ENCODE measurements at places on chromosomes 3 and 15.
A peak's percentile ranks its signal among the peaks of the same experiment; 100 is the strongest.

- DNase-seq = no peak
Observed at GRCh38 chr15:35697549-35698299, 151.8 kb upstream of the DPH6 start.

GRCh38 chr3:145817870-145818483, 343.0 kb downstream of the PLOD2 start:
- no peak for DNase-seq

GRCh38 chr3:127212711-127213110, 19.8 kb downstream of the PRR23E start:
- DNase-seq = no peak

DNA sequence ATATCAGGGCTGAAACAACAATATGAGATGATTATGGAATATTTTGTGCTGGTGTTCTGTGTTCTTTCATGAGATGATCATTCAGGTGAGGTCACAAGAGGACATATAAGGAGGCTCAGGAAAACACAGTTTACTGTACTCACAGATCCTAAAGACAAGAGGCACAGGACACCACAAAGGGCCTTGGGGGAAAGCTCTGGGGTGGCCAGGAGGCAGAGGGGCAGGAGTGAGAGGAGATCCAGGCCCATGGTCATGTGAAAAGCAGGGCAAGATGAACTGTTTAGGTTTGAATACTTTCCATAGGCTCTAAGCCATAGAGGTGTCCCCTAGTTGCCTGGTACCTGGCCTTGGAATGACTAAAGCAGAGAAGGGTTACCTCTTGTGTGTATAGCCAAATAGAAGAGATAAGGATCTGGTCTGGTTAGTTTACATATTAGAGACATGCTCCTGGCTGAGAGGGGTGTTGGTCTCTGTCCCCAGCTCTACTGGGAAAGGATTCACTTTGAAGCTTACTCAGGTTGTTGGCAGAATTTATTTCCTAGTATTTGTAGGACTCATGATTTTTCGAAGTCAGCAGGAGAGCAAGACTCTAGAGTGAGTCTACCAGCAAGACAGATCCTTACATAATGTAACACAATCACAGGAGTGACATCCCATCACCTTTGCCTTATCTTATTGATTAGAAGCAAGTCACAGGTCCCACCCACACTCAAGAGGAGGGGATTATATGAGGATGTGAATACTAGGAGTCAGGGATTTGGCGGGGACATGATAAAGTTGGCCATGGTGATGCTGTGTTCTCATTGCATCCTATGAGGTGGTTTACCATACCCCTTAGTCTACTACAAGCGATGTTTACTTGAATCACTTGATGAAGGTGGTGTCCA, 11.3 kb upstream of the TM4SF1 start:
- DNase-seq = no peak

- no peak for DNase-seq
Observed at GRCh38 chr15:70474471-70475406, 288.6 kb downstream of the UACA start.

GRCh38 chr3:6022621-6023020, 835.1 kb downstream of the EDEM1 start:
- DNase-seq = no peak

DNA sequence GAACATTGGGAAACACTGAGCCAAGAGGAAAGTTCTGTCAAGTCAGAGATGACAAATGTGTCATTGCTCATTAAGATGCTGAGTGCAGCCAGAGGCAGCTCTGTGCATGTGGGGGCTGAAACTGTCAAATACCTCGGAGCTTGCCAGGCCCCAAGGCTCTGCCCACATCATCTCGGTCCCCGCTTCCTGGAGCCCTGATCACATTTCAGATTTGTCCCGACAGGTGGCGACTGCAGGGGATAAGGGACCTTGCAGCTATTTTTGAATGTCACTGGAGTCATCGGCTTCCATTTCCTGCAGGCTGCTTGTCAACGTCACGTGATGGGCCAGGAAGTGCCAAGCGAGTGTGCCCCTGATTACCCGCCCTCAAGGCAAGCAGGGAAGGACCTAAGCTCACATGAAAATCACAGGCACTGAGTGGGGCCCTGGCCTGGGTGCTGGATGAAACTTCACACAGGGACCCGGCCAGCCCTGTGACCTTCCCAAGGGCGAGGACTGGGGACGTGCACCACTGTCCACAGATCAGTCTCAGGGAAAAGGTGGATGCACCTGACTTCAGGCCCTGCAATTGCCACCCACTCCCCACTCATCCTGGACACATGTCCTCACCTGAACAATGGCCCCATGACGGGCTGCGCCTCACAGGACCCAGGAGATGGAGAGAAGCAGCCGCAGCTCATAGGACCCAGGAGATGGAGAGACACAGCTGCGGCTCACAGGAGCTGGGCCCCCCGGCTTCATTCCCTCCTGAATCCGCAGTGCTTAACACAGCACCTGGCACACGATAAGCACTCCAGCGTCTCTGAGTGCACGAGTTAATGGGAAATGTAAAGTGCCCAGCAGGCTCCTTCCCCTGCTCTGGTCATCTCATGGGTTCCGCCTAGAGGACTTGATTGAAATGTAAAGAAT, 73.4 kb downstream of the NUP210 start:
- peak; percentile 44 for DNase-seq

GRCh38 chr15:64066451-64066850, 20.2 kb upstream of the DAPK2 start:
- DNase-seq = no peak

- no peak for DNase-seq
Observed at GRCh38 chr15:92886042-92886537, 14.0 kb upstream of the CHD2 start.

DNA sequence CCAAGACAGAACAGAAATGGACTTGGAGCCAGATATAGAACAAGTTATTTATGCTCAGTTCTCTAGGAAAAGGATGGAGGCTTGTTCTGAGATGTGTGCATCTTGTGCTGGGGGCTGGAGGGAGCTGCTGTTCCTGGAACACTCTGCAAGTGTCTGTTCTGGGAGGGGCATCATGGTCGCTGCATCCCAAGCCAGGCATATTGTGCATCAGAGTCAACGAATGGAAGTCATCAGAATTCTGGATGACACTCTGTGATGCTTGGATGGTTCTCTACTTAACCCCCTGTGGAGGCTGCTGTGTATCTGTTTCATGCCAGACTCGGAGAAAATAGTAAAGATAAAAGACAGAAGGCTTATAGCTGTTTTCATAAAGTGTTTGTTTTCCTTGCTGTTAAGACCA, 34.7 kb downstream of the RPL22L1 start:
- no peak for DNase-seq

DNA sequence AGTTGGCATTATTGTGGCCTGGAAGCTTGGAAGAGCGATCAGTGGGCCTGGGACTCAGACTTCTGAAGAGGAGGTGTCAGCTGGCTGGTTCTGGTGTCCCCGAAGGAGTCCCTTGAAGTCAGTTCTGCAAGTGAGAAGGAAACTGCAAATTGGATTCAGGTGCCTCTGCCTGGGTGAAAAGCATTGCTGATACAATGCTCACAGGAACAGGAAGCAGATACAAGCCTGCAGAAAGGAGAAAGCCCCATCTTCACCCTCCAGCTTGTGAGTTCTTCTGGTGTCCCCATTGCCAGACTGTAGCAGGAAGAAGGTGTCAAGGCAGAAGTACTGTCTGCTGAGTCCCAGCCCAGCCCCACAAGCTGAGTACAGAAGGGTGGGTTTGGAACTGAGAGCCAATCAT, 271.3 kb downstream of the PLOD2 start:
- DNase-seq = no peak

Data from stimulated activated CD4-positive, alpha-beta T cell treated with anti-CD3 and anti-CD28 coated beads, Interleukin-1b, Interleukin-23, amount 100 ng/mL, for 1 hour (primary cell).